ENCODE measurements at places on chromosomes 5 and 9. TPM values are rescaled to one million over a fixed set of nuclear protein-coding genes. Genes with fewer than 3 reads are reported as not detected.
A peak's percentile ranks its signal among the peaks of the same experiment; 100 is the strongest.

Gene MEIKIN
- total RNA-seq, result not detected

DNA sequence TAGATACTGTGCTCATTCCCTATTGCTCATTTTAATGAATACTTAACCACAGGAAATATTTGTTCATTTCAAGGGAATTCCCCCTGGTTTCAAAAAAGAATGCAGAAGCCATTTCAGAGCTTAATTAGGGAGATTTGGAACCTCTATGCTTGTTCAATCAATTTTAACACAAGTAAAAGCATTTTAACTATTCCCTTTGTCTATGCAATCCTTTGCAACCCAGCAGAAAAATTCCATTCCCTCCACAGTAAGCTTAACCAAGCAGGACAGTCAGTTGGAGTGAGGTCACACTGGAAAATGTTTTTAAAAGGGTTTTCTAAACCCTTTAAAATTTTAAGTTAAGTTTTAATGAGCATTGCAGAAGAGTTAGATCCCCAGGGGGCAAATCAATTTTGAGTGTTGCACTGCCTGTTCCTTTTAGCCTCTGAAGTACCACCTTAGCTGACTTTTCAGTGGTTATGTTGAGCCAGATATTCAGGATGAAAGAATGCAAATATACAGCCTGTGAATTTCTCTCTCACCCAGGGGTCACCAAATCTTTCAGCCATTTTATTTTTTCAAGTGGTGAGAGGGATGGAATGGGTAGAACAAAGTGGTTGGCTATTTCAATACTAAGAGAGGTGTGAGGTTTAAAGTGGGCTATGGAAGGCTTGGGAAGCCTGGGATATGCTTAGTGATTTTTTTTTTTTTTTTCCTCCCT is 356.2 kb upstream of the NUDT12 start:
- no peaks in the 10 kb centered on the region for H3K36me3 ChIP-seq
- DNase-seq, result no peak
- H3K4me1 ChIP-seq, result 0 out of 2 replicates have a peak, but pooled peaks cover 3% of the 10 kb centered on the region
- no peak overlapping the region for H3K27ac ChIP-seq

- no peak overlapping the region for H3K27ac ChIP-seq
- DNase-seq, result no peak
- no peaks in the 10 kb centered on the region for H3K27me3 ChIP-seq
- no peak overlapping the region for H3K4me3 ChIP-seq
These were observed 70.0 kb upstream of the RAD23B start for GRCh38 chr9:107213080-107213479.

Gene HMCN2
- 8.6 TPM for total RNA-seq

GRCh38 chr5:36301858-36302603 is at the start of gene RANBP3L:
TSS of gene RANBP3L (minus strand) at chr5:36301902. CDS start at chr5:36301416, 486 bp downstream.
- no peak within 1 kb of the TSS for H3K27ac ChIP-seq
- no peaks in the 10 kb centered on the region for H3K27me3 ChIP-seq
- no peak within 1 kb of the TSS for H3K4me3 ChIP-seq

GRCh38 chr5:81140943-81141342 is 92.2 kb upstream of the CKMT2 start:
- no peaks in the 10 kb centered on the region for H3K4me1 ChIP-seq
- no peaks in the 10 kb centered on the region for H3K27me3 ChIP-seq
- H3K4me3 ChIP-seq, result no peak overlapping the region
- H3K27ac ChIP-seq, result no peak overlapping the region

DNA sequence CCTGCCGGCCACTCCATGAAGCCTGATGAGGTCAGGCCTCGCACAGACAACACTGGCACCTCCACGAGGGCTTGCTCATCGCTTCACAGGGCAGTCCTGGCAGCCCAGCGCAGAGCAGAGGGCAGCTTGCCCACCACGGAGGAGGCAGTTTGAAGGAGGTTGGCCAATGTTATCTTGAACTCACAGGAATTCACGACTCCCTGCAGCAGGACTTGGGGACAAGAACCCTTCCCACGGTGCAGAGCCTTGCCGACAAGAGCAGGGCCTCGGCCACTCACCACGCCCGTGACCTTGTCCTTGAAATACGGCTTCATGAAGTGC is 5.0 kb downstream of the SNAPC4 start:
- H3K36me3 ChIP-seq, result peaks cover 69% of the 10 kb centered on the region
- no peak overlapping the region for H3K27ac ChIP-seq
- H3K4me1 ChIP-seq, result no peaks in the 10 kb centered on the region

Gene ZDHHC11B
- total RNA-seq, result 0.86 TPM

Gene NUTM2F
- total RNA-seq, result not detected

DNA sequence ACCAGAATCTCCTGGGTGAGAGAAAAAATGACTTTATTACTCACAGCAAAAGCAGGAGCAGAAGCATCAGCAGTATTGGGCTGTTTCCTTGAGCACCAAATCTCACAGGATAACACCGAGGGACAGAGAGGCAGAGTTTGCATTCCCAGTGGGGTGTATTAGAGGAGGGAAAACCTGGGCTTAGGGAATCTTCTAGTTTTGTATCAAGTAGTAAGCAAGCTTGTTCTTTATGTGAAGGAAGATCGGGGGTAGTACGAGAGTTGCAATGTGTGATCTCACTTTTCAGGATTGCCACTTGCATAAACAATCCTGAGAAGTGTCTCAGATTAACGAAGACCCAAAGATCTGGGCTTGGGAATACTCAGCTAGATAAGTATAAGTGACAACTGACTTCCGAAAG is 1163.0 kb downstream of the TAF11L14 start:
- no peak overlapping the region for H3K27ac ChIP-seq
- no peak for DNase-seq
- no peak overlapping the region for H3K4me3 ChIP-seq

GRCh38 chr5:27252911-27253310 is 214.5 kb upstream of the CDH9 start:
- H3K4me3 ChIP-seq, result no peak overlapping the region
- no peak for DNase-seq
- H3K27ac ChIP-seq, result no peak overlapping the region
- no peaks in the 10 kb centered on the region for H3K27me3 ChIP-seq
- no peaks in the 10 kb centered on the region for H3K36me3 ChIP-seq

- H3K36me3 ChIP-seq, result no peaks in the 10 kb centered on the region
- no peak overlapping the region for H3K27ac ChIP-seq
- H3K27me3 ChIP-seq, result peaks cover 3% of the 10 kb centered on the region
- peak overlapping the region; percentile 37 for H3K4me3 ChIP-seq
- H3K4me1 ChIP-seq, result no peaks in the 10 kb centered on the region
These were observed 88.6 kb downstream of the LMX1B start for GRCh38 chr9:126702151-126703001.

DNA sequence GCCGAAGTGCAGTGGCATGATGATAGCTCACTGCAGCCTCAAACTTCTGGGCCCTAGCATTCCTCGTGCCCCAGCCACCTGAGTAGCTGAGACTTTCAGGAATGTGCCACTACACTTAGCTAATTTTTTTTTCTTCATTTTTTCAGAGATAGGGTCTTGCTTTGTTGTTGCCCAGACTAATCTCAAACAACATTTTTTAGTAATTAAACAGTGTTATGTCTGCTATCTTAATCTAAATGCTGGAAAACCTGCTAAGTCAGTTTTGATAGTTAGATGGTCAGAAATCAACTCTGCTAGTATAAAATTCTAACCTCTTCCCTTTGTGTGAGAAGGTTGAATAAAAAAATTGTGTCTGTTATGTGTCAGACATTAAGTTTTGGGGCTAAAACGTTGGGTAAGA is 12.4 kb downstream of the G3BP1 start:
- no peaks in the 10 kb centered on the region for H3K4me1 ChIP-seq
- H3K4me3 ChIP-seq, result no peak overlapping the region
- no peak overlapping the region for H3K27ac ChIP-seq
- DNase-seq, result no peak
- peaks cover 16% of the 10 kb centered on the region for H3K36me3 ChIP-seq

DNA sequence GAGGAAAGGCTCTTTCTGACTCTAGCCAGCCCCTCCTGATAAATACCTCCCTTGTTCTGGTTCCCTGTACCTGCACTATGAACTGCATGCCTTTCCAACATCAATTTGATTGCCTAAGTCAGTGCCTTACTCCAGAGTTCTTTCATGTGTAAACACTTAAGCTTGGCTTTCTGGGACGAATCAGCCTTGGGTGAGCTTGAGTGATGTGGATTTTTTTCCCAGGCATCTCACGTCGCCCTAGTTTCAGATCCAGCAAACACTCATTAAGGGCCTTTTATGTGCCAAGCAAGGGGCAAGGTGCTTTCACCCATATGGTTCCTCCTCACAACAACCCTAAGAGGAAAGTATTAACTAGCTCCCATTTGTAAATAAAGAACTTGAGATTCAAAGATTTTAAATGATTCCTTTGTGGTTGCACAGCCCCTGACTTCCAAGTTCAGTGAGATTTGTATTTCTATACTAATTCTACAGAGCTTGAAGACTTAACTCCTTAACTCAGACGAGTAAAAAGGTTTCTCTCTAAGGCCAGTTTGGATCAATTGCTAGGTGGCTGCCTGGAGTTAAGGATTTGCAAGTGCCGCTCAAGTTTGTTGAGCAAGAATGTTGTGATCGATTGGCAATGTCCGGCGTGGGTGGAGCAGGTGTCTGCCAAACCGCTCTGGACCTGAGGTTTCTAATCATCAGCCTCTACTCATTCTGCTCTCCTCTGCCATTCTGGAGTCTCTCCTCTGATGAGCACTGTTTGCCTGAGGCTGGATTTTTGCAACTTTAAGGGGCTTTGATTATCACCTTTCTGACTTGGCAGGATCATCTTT is 20.2 kb upstream of the TJP2 start:
- peak; percentile 26 for DNase-seq
- peaks cover 16% of the 10 kb centered on the region for H3K36me3 ChIP-seq
- no peak overlapping the region for H3K4me3 ChIP-seq
- no peaks in the 10 kb centered on the region for H3K27me3 ChIP-seq

Data from H9 (cell line).